Hematopoietic multipotent progenitor cell (in vitro differentiated cells): ENCODE measurements at places on chromosomes 13 and 19. TPM values are rescaled to one million over a fixed set of nuclear protein-coding genes. Genes with fewer than 3 reads are reported as not detected.

The LILRB3 gene
- total RNA-seq = 1.1 TPM

The SYDE1 gene
- total RNA-seq = 6.2 TPM

The TUBB4A gene
- total RNA-seq = 7.0 TPM

The KCNK6 gene
- 2.4 TPM for total RNA-seq

The PSG2 gene
- not detected for total RNA-seq

The FCAR gene
- 1.3 TPM for total RNA-seq

DNA sequence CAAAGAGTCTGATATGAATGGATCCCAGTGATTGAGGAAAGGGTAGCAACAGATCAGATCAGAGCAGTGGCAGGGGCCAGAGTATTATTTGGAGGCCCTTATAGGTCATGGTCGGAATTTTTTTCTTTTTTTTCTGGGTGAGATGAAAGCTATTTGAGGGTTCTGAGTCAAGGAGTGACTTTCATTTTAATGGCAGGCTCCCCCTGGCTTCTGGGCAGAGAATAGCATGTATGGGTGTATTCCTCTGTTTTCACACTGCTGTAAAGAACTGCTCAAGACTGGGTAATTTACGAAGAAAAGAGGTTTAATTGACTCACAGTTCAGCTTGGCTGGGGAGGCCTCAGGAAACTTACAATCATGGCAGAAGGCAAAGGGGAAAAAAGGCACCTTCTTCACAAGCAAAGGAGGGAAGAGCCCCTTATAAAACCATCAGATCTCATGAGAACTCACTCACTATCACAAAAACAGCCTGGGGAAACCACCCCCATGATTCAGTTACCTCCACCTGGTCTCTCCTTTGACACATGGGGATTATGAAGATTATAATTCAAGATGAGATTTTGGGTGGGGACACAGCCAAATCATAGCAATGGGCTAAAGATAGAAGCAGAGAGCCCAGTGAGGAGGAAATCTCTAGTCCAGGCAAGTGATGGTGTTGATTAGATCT, 3.0 kb upstream of the SLC6A16 start:
- DNase-seq = no peak

DNA sequence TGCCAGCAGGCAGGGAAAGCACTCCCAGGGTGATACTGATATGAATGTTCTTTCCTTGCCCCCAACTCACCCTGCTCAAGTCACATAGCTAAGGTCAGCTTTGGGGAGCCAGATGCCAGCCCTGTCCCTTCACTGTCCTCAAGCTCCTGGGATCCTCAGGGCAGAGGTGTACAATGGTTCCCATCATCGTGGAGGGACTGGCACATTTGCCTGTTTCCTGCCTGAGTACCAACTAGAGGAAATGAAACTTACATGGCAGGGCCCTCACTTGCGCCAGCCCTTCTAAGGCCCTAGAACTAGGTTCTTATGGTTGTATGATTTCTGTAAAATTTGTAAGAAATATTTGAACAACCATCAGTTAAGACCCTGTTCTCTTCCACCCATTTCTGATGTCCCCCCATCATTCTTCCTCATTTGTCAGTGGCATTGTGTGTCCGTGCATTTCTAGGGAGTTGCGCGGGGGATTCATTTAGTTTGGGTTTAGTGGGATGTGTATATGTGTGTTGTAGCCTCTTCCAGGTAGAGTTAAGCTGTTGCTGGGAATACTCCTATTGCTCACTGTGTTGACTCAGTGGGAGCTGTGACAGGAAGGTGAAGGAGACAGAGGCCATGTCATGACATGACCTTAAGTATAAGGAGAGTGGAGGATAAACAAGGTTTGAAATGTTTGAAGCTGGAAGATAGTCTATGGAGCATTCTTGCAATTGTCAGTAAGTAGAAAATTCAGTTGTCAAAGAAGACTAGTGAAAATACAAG, 41.3 kb upstream of the RCBTB2 start:
- no peak for DNase-seq

GRCh38 chr13:28641600-28641926, 17.4 kb upstream of the POMP start:
- DNase-seq = no peak

- DNase-seq = no peak
Observed at GRCh38 chr19:39407660-39408391, 1.2 kb downstream of the ZFP36 start.

DNA sequence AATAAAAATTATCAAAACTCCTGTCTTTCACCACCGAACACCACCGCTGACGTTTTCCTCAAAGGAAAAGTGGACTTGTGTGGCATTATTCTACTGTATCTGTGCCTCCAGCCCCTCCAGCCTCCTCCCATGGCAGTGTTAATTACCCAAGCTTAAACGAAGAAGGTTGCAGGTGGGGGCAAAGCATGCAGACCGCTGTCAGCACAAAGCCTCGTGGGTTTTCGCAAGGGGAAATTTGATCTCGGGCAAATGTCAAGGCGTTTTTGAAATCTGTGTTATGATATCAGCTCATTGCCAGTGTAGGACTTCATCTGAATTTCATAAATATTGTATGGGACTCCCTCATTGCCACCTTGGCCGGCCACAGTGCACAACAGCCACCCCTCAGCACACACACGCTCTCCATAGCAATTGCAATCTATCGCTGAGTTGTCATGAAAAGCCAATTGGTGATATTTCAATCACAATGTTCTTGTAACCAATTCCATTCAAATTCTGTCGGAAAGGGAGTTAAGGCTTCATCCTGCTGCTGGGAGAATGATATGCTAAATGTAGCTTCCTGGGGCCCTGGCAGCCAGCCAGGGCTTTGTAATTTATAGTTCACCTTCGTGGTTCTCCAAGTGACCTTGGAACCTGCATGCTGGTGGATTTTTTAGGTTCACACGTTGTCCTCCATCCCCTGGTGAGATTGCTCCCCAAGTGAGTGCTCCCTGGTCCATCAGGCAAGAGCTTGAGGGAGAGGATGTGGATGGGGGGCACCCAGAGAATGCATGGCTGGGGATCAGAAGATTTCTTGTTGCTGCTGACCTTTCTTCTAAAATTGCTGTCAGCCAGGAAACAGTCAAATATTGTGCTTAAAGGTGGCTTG, 16.6 kb downstream of the CHST8 start:
- DNase-seq = no peak

DNA sequence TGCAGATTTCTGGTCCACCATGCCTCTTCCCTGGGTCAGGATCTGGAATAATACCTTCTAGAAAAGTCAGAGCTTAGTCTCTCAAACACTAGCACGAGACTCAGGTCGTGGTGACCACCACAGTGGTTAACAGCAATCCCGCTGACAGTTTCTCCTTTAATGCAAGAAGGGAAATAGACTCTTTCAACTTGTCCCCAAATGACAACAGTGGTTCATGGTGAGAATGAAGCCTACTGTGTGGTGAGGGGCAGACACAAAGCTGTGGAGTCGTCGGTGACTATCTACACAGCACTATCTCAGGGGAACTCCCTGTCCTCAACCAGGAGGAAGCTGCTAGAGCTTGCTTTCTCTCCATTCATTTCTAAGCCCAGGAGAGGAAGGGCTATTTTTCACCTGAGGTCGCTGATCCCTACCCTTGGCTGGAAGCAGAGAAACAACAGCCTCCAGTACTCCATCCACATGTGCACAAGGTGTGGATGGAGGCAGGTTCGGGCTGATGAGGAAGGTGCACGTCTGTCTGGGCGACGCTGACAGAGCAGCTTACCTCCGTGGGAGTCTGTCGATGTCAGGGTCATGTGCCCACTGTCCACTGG, 72.4 kb downstream of the STK24 start:
- DNase-seq = no peak

GRCh38 chr19:11019262-11019661, 58.4 kb downstream of the SMARCA4 start:
- no peak for DNase-seq

- DNase-seq = no peak
Observed at GRCh38 chr19:44003461-44004009, 778 bp downstream of the ZNF230 start.

DNA sequence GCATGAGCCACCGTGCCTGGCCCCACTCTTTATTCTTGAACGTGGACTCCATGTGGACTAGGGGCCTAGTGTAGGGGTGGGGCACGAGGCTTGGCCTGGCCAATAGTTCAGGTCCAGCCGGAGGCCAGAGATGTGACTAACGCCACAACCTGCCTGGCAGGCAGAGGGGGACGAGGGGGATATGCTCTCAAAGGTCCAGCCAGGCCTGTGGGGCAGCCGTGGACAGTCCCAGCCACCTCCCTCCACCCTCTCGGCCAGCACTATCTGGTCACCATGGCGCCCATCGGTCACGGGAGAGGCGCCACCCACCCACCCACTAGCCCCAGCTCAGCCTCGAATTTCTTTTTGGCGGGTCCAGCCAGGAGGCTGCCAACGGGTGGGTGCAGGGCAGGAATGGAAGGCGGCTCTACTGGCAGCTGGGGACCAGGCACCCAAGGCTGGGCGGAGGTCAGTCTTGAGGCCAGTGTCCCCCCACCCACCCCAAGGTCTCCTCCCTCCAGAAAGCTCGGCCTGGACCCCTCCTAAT, 2.2 kb upstream of the CERS1 start:
- DNase-seq = no peak

DNA sequence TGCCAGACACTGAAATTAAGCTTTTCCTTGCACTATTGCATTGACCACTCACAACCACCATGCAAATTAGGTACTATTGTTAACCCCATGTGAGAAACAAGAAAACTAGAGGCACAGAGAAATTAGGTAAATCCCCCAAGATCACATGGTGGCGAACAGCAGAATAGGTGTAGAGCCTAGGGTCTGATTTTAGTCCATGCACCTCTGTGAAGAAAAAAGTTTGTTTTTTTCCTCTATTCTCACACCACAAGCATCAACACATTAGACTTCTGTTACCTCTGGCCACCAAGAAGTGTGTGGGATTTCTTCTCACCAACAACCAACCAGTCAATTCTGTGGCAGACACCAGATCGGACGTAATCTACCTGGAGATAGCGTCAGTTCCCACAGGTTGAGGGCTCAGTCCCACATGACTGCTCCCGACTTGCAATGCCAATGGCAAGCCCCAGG, 391.9 kb downstream of the COG6 start:
- DNase-seq = no peak

GRCh38 chr13:26185720-26186117, 36.4 kb downstream of the RNF6 start:
- DNase-seq = no peak

DNA sequence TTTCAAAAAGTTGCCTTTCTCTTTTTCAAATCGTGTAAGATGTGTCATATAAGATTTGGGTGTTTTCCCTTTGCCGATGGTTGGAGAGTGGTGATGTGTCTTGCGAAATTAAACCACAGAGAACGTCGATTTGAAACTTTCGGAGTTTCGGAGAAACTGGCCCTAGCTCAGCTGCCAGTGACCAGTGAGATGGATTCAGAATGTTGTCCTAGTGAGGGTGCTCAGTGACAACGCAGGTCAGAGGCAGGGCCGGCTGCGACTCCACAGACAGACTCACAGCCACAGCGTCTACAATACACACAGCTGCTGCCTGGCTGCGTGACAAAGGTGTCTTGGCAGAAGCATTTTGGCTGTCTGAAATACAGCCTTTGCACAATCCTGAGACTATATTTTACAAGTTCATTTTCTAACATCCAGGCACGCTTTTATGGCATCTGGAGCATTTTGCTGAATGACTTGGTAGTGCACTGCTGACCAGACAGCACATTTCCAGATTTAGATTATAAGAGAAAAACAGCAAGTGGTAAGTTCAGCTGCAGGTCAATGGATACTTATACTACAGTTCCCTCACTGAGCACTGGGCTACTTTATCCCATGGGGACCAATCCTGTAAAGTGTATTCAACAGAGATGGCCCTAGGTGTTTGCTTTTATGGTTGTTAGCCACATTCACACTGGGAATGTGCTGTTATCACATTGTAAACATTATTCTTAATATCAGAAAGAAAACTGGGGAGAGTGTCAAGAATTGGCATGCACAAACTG, 207.5 kb downstream of the KCNRG start:
- no peak for DNase-seq

- DNase-seq = no peak
Observed at GRCh38 chr19:30151081-30151480, 209.0 kb downstream of the URI1 start.

- no peak for DNase-seq
Observed at GRCh38 chr19:10501971-10502523, 1.1 kb downstream of the KEAP1 start.

DNA sequence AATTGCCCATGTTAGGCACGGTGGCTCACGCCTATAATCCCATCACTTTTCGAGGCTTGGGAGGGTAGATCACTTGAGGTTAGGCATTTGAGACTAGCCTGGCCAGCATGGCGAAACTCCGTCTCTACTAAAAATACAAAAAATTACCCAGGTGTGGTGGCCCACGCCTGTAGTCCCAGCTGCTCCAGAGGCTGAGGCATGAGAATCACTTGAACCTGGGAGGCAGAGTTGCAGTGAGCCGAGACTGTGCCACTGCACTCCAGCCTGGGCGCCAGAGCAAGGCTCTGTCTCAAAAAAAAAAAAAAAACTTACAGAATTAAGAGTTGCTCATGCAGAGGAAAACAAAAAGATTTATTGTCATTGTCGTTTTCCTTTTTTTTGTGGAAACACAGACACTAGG, 3.4 kb upstream of the PSMC4 start:
- DNase-seq = no peak

GRCh38 chr19:12967907-12968306, 1.5 kb upstream of the DAND5 start:
- DNase-seq = no peak

DNA sequence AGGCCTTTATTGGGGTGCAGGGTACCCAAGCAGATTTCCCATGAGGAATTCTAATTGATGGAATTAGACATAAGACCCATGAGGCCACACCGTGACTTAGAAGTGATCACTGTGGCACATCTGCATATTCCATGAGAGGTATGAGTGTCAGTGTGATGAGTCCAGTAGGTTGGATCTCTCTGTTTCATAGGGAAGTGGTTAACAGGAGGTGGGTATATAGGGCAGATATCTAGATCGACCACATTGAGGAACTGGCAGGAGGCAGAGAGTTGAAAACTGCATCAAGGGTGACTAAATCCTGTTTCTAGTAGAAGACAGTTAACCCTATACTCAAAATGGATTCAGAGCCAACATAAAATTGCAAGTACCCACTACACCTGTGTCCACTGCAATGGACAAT, 68.6 kb upstream of the MIR17HG start:
- peak; percentile 89 for DNase-seq

DNA sequence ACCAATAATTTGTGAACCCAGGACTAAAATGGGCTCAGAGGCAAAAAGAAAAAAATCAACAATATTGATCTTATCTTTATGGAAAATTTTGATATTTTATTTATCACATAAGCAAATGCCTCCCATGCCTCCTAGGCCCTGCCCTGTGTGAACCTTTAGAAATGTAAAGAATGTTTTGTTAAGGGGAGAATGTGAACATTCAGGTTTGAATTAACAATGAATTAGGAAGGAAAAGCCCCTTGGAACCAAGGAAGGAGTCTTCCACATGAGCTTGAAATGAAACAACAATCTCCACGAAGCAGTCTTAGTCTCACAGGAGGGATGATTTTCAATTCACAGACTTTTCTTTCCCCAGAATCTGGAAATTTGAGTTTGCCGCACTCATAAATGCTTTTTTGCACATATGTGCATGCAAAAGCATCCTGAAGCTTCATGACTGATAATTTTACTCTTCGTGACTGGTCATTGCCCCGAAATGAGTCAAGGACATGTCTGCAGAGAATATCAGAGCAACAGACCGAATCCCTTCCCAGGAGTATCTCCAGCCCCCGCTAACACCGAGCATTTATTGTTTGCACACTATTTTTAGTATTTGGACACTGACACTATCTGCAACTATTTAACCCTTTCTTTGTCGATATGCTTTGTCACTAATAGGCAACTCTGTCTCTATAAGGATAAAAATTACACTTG, 135.2 kb downstream of the DCT start:
- no peak for DNase-seq
